ENCODE measurements at places on chromosomes 1 and 21.

DNA sequence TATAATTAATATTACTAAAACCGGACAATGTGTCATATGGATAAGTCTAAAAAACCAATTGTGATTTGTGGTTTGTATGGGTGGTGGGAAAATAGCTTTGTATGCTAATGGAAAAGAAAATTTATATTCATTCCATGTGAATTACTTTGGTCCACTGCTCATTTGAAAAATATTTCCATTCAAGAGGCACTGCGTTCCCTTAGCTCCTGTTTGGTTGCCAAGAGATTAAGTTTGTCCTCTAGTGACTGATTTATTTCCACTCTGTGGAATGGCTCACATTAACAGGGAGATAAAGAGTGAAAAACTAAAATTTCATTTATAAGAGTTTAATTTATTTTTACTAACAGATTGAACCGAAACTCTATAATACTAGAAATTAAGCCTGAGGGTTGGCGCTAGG, 744.1 kb upstream of the CHRM3 start:
- DNase-seq: no peak

- no peak for DNase-seq
These were observed at the start of gene SPATC1L for GRCh38 chr21:46183910-46184624. SPATC1L (minus strand) TSS chr21:46184459; CDS start chr21:46182816, 1,643 bp downstream.

GRCh38 chr1:179369751-179370341, 4.1 kb downstream of the AXDND1 start:
- peak; percentile 28 for DNase-seq

GRCh38 chr1:66335859-66336640, 197.9 kb upstream of the SGIP1 start:
- DNase-seq: no peak

- DNase-seq: no peak
These were observed 30.3 kb downstream of the TEX35 start for GRCh38 chr1:178543290-178543607.

- no peak for DNase-seq
These were observed 47.3 kb downstream of the SLC35F3 start for GRCh38 chr1:233951804-233952203.

DNA sequence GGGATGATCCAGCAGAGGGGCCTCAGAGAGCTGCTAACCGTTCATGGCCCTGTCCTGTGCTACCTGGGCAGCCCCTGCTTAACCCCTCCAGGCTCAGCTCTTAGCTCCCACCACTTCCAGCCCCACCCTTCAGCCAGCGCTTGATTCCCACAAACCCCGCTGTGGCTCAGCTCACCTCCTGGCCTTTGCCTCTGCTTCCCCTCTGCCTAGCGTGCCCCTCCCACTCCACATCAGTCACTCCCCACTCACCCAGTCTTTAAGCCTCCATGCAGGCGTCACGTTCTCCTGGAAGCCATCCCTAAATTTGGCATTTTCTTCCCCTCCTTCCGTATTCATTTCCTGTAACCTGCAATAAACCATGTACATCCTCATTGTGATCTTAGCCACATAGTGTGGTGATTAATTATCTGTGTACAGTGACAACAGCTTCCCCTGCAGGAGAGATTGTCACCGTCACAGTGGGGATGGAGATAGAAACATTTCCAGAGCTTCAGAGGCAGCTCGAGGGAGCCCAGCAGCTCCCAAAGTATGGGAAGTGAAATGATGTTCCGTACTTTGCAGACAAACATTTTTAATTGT, 65.5 kb downstream of the EPHB2 start:
- DNase-seq: no peak

DNA sequence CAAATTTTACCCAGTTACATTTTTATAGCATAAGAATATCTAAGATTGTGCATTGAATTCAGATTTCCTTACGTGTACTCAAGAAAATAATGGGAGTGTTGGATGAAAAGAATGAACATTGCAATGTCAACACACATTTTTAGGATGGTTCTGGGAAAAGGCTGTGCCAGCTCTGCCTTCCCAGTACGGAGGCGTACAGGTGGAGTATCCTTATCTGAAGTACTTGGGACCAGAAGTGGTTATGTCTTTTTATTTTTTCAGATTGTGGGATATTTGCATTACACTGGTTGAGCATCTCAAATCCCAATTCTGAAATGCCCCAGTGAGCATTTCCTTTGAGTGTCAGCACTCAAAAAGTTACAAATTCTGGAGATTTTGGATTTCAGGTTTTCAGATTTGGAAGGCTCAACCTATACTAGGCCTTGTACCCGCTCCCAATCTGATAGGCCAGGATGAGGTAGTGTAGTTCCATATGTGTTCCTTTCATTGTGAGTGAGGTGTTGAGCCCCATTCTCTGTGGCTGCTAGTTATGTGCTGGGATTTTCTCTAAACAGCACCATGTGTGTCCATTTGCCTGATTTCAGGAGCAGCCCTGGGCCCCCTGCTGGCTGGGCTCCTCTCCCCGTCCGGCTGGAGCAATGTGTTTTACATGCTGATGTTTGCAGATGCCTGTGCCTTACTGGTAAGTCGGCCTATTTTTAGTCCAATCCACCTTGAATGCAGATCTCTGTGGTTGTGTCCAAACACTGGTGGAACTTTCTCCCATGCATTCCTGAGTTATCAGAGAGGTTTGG, 60.8 kb downstream of the SLC37A1 start:
- peak; percentile 42 for DNase-seq

DNA sequence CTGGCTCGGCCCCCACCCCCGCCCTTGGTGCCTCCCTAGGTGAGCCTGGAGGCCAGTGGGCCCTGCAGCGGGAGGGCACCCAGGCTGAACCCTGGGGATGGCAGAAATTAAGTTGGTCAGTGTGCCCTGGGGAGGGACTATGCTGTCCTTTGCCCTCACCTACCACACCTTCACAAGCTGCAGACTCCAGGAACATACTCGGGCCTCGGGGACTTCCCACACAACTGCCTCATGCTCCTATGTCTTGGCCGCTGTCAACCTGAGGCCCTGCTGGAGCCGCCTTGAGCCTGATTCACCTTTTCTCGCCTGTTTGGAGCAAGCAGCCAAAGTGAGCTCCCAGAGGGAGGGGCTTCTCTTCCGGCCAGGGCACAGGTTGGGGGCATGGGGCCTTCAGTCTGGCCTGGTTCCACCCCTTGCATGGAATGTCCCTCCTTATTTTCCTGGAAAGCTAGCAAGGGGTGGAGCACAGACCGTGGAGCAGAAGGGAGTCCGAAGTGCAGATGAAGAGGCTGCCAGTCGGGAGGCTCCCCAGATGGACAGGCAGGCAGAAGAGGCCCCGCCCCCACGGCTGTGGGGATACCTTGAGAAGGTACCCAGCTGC, 24.7 kb downstream of the KNCN start:
- peak; percentile 64 for DNase-seq

DNA sequence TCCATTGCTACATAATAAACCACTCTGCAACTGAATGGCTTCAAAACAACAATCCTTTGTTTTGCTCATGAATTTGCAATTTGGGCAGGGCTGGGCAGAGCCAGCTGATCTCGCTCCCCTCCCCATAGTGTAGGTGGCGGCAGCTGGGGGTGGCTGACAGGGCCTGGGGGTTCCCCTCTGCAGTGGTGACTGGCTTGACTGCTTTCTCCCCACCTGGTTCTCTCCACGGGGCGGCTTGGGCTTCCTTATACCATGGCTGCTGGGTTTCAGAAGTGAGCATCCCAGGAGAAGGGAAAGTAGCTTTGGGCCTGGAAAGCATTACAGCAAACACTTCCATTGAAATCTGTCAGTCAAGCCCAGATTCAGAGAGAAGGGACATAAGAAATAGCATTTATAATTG, 129.7 kb upstream of the ZBTB40 start:
- DNase-seq: no peak

GRCh38 chr1:208515129-208515528, 270.9 kb upstream of the PLXNA2 start:
- DNase-seq: no peak

- DNase-seq: no peak
These were observed 14.1 kb downstream of the IFFO2 start for GRCh38 chr1:18942340-18942739.

GRCh38 chr1:46362158-46362557, 21.6 kb downstream of the NSUN4 start:
- DNase-seq: no peak

GRCh38 chr1:158932171-158932570, 819 bp downstream of the PYHIN1 start:
- DNase-seq: no peak

GRCh38 chr1:36123356-36123755, 1.7 kb downstream of the COL8A2 start:
- no peak for DNase-seq

GRCh38 chr1:175628548-175629317, 114.7 kb downstream of the TNR start:
- DNase-seq: no peak

DNA sequence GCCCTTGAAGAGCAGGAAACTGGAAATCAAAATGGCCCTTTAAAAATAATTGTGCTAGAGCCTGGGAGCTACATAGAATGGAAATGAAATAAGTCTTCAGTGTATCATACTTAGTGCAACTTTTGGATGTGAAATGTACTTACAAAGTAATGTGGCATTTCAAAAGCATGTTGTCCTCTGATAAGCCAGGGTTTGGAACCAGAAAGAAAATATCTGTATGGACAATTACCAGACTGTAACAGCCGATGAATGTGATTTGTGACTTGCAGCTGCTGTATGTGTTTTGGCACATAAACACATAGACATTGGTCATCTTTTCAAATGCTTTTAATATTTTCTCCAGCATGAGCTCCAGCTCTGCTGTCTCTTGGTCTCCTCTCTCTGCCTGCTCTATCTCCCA, 546.4 kb downstream of the OMA1 start:
- no peak for DNase-seq
